Right ventricle myocardium inferior (tissue), 1 donor: ENCODE measurements at places on chromosomes 16 and 17.

DNA sequence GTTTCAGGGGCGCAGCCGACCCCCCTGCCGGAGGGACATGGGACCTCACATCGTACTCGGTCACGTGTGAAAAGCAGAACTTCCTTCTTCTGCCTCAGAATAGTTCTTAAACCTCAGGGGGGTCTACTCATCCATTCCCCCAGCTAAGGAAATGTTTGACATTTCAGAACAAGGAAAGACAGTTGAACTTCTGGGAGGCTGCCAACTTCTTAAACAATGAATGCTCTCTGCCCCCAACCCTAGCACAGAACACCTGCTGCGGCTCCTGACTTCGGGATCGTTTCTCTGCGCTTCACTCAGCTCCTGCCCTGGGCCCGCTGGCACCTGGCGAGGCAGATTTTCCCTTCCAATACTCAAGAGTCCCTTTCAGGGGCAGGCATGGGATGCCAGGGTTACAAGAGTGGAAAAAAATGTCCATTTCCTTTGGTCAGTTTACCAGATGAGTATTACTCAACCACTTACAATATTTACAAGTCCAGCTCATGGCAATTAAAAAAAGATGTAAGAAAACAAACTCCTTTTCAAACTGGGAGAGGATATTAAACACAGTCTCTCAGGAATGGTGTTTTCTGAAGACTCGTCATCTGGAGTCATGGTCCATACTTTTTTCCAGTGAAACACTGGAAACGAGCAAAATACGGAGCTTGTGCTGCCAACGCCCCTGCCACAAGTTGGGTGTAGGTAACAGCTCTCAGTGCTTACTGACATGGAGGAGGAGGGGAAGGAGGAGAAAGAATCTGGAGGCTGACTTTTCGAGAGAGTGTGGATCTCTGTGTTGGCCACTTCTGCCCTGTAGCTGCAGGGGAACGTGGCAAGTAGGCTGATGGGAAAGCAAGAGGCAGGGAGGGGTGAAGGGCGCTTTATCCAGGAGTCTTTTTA lies 235.7 kb downstream of the NTN1 start:
- no peak for DNase-seq

DNA sequence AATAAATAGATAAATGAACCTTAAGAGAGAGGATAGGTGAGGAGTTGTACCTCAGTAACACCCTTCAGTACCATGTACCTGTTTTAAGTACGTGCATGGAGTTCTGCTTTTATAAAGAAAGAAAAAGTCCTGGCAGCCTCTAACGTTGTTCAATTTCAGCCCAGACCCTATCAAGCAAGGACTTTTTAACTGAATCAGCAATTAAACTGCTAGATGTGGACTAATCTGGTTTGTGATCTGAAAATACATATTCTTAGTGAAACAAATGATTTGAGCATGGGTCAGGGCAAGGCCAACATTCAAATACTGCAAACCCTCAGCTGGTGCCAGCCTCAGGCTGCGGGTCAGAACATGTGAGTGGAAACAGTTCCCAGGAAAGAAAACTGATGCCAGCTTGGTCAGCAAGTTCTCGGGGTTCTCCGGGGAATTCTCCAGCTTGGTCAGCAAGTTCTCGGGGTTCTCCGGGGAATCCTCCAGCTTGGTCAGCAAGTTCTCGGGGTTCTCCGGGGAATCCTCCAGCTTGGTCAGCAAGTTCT lies 84.5 kb downstream of the MRM3 start:
- no peak for DNase-seq

GRCh38 chr17:10217916-10218315 lies 19.5 kb upstream of the GAS7 start:
- no peak for DNase-seq

- DNase-seq = no peak
Observed at GRCh38 chr16:53836680-53837079, 132.7 kb downstream of the FTO start.

- DNase-seq = no peak
Observed at GRCh38 chr17:28892024-28892423, 5.5 kb downstream of the FLOT2 start.

DNA sequence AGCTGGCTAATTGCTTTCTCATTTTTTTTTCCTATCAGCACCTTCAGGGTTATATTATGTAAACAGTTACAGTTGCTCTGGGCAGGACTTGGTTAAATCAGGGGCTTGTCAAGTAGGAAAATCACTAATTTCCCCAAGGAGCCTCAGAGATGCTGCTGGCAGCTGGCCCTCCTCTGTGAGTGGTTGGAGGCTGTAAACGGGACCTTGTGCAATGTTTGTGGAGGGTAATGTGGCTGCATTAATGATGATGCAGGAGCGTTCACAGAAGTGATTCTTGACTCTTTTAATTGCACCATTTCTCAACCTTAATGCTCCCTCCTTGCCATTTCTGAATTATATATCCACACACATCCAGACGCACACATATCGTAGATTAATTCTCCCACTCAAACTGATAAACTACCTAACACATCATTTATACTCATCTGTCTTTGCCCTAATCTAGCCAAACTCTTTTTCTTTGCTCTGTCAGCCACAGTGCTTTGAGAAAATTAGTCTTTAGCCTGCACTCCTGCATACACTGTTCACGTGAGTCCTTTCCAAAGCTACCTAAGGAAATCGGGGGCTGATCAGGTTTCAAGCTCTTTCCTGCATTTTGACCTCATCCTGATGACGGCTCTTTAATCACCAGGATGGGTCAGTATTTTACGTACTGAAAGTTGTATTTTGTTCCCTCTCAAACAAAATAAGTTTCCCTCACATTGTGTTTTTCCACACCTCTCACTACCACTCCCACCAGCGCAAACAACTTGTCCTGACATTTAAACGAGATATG lies 154.4 kb upstream of the PIRT start:
- no peak for DNase-seq

DNA sequence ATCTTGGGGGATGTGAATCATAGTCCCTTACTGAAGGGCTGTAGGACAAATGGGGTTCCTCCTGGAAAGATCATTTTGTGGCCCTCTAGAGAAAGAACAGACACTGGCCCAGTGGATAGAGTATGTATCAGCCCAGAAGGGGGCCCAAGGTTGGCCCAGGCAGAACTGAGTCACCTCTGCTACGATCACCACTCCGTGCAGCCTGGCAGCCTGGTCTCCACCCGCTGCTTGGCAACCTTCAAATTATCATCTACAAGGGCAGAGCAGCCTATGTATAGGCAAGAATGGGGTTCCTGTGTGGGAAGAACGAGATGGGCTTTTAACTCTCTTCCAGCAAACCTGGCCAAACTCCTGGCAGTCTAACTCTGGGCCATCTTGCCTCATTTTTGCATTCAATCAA lies 61.9 kb downstream of the GSG1L start:
- DNase-seq = no peak

DNA sequence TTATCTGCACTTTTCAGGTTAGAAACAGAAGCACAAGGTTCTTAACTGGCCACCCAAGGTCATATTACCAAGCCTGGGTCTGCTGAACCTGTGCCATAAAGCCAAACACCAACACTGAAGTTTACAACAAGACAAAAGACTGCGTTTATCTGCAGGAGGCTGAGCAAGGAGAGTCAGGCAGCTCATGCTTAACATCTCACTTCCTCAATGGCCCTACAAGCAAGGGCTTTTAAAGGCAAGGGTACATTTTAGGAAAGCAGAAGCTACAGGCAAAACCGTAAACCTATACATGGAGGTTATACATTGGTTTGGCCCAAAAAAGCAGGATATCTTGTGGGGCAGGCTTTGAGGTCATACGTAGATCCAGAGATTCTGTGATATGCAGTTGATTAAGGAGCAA lies 91.2 kb downstream of the GNAO1 start:
- no peak for DNase-seq

DNA sequence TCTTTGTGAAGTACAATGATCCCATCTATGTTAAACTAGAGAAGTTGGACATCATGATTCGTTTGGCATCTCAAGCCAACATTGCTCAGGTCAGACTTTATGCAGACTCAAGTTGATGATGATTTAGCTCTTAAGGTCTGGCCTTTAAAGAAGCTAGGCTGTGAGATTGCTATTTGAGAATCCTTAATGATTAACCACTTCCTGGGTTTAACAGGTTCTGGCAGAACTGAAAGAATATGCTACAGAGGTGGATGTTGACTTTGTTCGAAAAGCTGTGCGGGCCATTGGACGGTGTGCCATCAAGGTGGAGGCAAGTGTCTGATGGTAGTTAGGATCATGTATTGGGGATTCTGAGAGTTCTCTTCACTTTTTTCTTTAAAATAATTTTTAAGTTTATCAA lies 40.3 kb downstream of the AP2B1 start:
- no peak for DNase-seq

- DNase-seq = no peak
Observed at GRCh38 chr16:11190588-11191560, 65.1 kb downstream of the SOCS1 start.

DNA sequence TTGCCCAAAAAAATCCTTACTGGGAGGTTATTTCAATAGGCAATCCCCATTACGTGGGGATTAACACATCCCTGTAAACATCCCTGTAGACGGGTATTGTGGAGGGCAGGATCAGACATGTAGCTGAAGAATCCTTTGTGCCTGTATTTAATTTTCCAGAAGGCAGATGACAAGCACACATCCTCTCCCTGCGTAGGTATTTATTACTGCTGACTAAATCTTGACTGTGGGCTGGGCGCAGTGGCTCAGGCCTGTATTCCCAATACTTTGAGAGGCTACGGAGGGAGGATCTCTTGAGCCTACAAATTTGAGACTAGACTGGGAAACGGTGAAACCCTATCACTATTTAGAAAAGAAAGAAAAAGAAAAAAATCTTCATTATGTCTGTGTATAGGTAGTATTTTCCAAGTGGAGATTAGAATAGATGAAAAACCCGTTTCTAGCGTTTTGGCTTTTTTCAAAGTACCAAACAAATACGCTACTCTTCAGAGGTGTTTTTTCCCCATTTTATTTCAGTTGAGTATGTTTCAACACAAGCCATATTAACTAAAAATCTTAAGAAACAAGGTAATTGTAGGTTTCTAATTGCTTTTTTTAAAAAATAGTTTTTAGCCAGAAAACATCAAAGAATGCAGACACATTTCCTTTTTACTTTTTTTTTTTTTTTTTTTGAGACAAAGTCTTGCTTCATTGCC lies 1.5 kb upstream of the MARF1 start:
- no peak for DNase-seq

DNA sequence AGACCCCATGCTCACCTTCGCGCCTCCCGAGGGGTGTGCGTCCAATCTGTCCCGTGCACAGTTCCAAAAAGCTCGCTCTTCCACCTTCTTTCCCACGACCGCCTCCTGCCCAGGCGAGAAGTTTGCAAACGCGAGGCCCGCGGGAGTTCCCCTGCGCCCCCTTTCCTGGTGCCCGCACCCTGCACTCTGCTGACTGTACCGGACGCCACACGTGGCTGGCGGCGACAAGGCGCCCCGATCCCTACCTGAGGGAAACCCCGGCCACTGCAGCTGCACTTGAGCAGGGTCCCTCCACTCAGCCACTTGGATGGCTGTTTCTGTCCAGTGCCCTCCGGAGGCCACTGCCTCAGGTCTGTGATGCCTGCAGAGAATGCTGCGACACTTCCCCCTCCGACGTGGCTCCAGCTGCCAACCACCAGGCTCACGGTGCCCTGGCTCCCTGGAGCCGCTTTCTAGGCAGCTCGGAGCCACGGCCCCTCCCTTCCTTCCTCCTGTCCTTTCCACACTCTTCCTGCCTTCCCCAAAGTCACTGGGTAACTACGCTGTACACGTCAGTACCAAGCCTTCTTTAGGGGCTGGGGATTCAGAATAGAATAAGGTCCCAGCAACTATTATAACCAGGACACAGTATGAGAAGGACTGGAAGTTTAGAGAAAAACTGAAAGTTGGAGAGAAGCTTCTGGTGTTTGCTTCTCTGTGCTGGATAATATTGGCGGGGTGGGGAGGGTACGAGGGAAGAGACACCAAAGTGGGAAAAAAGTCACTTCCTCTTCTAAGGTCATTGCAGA lies at the start of gene MLKL:
TSS of gene MLKL (minus strand) at position 425 of the 788 bp plus-strand sequence. CDS start 5,105 bp downstream, outside the sequence.
- peak; percentile 87 for DNase-seq

- no peak for DNase-seq
Observed at GRCh38 chr16:4038448-4038847, 77.8 kb downstream of the ADCY9 start.

- DNase-seq = no peak
Observed at GRCh38 chr17:59914274-59914854, 21.4 kb downstream of the RPS6KB1 start.

DNA sequence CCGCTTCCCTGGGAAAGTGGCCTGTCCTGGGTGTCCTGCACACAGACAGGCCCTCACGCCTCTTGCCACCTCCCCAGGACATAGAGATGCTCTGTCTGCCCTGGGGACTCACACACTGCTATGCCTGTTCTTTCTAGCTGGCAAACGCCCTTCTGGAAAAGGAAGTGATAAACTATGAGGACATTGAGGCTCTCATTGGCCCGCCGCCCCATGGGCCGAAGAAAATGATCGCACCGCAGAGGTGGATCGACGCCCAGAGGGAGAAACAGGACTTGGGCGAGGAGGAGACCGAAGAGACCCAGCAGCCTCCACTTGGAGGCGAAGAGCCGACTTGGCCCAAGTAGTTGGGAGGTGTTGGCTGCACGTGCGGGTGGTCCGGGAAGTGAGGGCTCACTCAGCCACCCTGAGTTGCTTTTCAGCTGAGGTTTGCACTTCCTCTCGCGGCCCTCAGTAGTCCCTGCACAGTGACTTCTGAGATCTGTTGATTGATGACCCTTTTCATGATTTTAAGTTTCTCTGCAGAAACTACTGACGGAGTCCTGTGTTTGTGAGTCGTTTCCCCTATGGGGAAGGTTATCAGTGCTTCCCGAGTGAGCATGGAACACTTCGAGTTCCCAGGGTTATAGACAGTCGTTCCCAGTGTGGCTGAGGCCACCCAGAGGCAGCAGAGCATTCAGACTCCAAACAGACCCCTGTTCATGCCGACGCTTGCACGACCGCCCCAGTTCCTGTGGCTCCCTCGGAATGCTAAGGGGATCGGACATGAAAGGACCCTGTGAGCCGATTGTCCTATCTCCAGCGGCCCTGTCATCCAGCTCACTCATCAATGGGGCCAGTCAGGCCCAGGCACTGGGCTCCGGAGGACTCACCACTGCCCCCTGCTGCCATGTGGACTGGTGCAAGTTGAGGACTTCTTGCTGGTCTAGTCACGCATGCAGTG lies 3.5 kb upstream of the RPL13 start:
- peak; percentile 89 for DNase-seq

DNA sequence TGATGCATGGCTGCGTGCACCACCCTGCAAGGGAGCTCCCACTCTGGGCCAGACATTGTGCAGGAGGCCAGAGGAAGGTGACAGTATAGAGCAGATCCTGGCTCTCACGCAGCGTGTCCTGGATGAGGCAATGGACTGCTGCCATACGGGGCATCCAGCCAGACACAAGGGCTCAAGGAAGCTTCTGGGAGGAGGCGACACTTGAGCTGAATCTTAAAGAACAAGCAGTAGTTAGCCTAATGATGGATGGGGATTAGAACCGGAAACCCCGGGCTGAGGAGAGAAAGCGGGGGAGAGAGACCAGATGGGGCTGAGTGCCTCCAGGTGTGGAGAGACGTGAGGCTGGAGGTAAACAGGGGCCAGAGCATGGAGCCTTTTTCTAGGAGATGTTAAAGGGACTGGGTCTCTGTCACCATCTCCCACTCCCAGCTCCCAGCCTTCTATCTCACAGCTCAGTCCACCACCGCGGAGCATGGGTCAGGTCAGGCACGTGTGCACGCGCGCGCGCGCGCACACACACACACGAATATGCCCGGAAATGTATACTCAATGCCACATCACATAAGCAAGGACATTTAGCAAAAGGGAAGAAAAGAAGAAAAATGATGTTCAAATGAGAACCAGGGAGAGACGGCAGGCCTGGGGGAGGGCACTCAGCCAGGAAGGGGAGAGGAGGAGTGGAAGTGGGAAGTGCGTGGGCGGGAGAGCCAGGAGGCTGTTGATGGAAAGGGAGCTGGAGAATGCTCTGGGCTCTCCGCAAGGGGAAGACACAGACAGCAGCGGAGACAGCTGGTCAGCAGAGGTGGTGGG lies 46.3 kb downstream of the CCDC42 start:
- no peak for DNase-seq

GRCh38 chr17:41415833-41416335 lies 8.5 kb downstream of the KRT37 start:
- no peak for DNase-seq
